Upper lobe of right lung (tissue), 1 donor: ENCODE measurements at places on chromosomes 16 and 17. TPM values are rescaled to one million over a fixed set of nuclear protein-coding genes. Genes with fewer than 3 reads are reported as not detected.

Gene TCAP
- 5.3 TPM for total RNA-seq

Gene TERB1
- total RNA-seq = 0.26 TPM

Gene CCDC154
- total RNA-seq = 4.1 TPM

Gene C1QL1
- total RNA-seq = 0.52 TPM

Gene ZNF423
- 11.9 TPM for total RNA-seq

Gene ULK2
- 30.8 TPM for total RNA-seq

Gene QPRT
- 15.0 TPM for total RNA-seq

Gene KRTAP9-9
- total RNA-seq = not detected

GRCh38 chr17:56109836-56110235 lies 43.4 kb upstream of the ANKFN1 start:
- no peak for DNase-seq

GRCh38 chr16:23434380-23434779 lies 18.6 kb downstream of the COG7 start:
- DNase-seq = no peak

GRCh38 chr16:51243936-51244436 lies 92.9 kb upstream of the SALL1 start:
- no peak for DNase-seq

- DNase-seq = no peak
Measured at GRCh38 chr17:68210570-68211315, 37.1 kb upstream of the AMZ2 start.

GRCh38 chr16:90057738-90058173 lies 19.4 kb downstream of the PRDM7 start:
- no peak for DNase-seq

DNA sequence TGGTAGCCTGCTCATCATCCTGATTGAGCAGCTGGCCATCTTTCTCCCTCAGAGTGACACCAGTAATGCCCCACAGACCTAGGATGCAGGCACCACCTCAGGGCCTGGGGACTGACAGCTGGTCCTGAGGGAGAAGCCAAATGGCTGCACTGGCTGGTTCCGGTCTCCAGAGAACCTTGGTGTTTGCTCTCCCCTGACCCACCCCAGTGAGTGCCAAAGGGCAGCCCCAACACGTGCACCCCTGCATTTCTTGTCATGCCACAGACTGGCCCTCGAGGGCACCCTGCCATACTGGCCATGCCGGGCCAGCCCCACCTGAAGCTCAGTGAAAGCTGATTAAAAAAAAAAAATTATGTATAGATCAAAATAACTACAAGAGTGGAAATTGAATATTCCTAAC lies 100.5 kb downstream of the WNT3 start:
- no peak for DNase-seq

DNA sequence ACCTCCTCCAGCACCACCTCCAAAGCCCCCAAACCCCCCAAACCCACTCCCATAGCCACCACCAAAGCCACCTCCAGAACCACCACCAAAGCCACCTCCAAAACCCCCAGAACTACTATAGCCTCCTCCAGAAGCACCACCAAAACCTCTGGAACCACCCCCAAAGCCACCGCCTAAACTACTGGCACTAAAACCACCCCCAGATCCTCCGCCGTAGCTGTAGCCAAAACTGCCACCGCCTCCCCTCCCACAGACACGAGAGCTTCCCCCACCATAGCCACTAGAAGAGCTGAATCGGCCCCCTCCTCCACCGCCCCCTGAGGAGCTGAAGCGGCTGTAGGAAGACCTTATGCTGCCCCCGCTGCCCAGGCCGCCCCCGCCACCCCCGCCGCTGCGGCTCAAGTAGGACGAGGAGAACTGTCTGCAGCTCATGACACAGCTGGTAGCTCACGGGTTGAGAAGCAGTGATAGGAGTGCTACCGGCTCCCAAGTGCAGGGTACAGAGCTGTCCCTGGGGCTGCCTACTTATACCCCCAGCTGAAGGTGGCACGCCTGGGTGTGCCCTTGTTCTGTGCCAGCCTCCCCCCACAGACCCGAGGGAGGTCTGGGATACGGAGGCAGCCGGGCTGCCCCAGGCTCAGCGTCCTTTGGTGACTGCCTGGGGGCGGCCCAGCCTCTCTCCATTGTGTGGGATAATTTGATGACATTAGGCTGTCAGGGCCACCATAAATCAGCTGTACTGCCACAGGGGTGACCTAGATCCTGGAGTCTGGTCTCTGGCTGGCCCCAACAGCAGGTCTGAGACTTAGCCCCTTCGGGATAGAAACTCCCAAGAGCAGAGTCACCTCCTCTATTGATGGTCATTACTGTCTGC lies at the start of gene KRT9:
KRT9 (minus strand) TSS at position 499 of the 874 bp plus-strand sequence; CDS start at position 432, 67 bp downstream.
- no peak for DNase-seq

- no peak for DNase-seq
Measured at GRCh38 chr16:11309895-11310633, 28.9 kb upstream of the PRM1 start.

DNA sequence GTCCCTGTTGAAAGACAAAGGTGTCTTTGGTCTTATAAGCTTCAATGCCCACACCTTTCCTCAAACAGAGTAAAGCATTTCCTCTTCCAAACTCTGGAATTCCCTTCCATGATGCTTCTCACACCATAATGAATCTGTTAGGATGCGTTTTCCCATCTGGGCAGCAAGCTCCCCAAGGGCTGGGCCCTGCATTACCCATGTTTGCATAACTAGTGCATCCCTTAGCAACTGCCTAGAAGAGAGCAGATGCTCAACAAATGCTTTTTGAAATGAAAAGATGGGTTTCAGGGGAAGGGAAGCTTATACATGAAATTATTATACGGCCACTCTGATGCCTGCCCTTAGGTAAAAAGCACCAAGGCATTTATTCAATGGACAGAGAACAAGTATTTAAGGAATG lies 124.5 kb upstream of the CCL2 start:
- DNase-seq = no peak

- DNase-seq = no peak
Measured at GRCh38 chr17:2449486-2449885, 48.6 kb upstream of the MNT start.

GRCh38 chr16:64380751-64381150 lies 741.1 kb downstream of the CDH11 start:
- no peak for DNase-seq

DNA sequence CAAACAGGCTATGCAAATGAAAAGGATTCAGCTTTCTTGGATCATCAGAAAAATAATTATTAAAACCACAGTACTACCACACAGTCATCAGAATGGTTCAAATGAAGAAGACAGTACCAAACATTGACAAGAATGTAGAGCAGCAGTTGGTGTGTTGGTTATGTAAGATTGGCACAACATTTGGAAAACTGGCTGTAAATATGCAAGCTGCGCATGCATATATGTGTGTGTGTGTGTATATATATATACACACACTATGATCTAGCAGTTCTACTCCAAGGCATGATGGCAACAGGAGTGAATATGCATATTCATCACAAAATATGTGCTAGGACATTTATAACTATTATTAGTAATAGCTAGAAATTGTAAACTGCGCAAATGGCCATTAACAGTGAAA lies 34.4 kb upstream of the PHAF1 start:
- DNase-seq = no peak

DNA sequence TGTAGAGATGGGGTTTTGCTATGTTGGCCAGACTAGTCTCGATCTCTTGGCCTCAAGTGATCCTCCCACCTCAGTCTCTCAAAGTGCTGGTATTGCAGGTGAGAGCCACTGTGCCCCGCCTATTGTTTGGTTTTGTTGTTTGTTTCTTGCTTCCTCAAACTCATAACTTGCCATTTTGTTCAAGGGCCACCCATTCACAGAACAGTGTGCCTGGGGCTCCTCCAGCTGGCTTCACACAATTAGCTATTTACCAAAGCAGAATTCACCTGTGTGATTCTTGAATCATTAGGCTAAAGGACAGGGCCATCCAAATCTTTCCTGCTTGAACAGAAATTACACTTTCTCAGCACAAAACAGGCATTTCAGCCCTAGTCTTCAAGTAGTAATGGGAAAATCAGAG lies 7.2 kb downstream of the ABHD15 start:
- no peak for DNase-seq

GRCh38 chr16:67388591-67388990 lies 4.7 kb downstream of the TPPP3 start:
- peak; percentile 36 for DNase-seq

GRCh38 chr16:4649744-4650442 lies 25.3 kb downstream of the MGRN1 start:
- DNase-seq = no peak

DNA sequence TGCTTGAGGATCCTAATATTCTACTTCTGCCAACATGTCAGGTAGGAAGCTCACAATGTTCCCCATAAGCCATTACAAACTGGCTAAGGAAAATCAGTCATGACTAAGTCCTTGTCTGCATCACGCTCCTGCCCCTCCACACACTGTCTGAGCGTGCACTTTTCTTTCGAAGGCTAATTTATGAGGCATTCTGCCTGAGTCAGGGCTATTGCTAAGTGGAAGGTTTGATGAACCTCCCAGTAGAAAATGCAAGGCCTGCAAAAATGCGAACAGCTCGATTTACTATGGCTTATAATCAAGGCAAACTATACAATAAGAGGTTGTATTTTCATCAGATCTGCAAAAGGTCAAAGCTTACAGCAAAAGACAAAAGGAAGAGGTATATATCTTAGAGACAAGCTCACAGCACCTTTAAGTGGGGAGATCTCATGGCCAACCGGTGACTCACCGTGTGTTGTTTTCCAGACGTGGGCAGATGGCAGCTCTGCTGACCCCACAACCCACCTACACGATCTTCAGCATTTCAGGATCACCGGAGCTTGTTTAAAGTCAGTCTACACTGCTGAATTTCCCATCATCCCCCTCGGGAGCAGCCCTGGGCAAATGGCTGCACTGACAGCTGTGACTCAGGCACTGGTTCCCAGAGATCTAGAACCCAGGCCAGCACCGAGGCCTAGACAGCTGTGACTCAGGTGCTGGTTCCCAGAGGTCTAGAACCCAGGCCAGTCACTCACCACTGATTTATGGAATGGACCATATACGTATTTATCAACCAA lies 26.1 kb downstream of the MEAK7 start:
- peak; percentile 22 for DNase-seq

GRCh38 chr17:6959700-6960099 lies 36.1 kb upstream of the ALOX12 start:
- no peak for DNase-seq

DNA sequence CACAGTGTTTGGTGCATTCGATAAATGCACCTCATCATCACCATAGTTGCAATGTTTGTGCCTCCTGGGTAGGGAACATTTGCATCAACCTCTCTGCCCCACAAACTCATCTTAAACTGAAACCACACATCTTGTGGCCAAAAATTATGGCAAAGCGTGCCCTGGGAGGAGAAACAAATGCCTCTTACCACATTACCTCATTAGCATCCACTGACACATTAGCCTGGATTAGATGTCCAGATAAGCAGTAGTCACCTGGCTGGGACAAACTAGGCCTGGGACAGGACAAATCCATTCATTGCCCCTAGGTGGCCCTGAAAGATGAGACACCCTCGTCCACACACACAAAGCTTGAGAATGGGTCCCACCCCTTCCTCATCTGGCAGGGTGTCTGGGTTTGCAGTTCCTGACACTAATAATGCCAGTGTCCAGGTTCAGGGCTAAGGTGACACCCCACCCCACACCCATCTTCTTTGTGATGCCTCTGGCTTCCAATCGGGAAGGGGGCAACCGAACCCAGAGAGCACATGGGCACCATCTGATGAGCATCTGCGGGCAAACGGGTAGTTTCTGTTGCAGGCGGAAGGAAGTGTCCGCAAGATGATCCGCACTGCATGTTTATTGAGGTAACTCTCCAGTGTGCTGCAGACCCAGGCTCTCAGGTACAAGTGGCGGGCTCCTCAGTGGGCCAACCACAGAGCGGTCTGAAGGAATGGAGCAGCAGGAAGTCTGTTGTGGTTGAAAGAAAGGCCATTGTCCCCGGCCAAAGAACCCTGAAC lies 8.6 kb downstream of the XYLT1 start:
- DNase-seq = no peak

DNA sequence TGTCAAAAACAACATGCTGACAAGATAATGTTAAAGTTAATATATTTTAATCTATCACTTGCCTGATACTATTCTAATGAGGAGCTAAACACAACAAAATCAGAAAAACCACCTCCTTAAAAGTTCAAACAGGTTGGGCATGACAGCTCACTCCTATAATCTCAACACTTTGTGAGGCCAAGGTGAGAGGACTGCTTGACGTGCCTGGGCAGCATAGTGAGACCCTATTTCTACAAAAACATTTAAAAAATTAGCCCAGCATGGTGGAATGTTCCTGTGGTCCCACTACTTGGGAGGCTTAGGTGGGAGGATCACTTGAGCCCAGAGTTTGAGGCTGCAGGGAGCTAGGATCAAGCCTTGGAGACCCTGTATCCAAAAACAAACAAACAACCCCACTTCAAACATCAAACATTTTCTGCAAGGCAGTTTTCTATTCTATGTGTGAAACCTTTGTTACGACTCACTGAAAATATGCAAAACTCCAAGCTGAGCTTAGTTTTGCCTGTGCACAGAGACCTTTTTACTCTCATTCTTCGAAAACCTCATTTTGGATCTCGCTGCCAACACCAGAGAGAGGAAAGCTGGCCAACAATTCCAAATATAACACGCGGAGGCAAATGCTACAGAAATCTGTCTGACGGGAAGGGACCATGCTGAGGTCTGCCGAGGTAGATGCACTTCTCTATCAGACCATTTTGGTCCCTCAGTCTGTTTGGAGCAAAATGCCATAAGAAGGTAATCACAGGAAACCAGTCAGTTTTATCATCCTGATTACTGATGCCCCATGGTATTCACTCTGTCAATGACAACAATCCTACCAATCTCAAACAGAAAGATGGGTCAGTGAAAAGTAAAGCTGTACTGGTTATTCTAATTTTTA lies 6.2 kb downstream of the PHF12 start:
- no peak for DNase-seq

DNA sequence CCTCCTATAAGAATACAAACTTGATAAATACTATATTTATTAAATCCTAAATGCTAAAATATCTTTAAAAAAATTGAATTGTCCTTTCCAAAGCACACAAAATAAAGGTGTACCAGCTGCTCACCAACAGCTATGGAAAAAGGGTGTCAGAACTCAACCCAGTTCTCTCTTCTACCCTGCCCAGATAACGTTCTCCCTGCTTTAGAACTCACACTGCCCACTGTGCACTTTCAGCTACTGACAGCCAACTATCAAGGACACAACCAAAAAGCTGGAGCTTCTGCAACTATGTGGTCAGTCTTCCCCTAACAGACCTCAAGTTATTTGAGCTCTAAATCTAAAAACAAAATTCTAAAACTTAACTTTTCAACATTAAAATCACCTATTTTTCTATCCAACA lies 13.7 kb downstream of the AP1G1 start:
- no peak for DNase-seq

- peak; percentile 67 for DNase-seq
Measured at GRCh38 chr17:8161289-8162232, 1.2 kb downstream of the VAMP2 start.
